Esophagus muscularis mucosa (tissue), 4 donors: ENCODE measurements at places on chromosomes 6 and 20. TPM values are rescaled to one million over a fixed set of nuclear protein-coding genes. Genes with fewer than 3 reads are reported as not detected.

The KCNS1 gene
- not detected for total RNA-seq

The CASS4 gene
- total RNA-seq, result 4.1 TPM

The SLC22A16 gene
- total RNA-seq, result not detected

DNA sequence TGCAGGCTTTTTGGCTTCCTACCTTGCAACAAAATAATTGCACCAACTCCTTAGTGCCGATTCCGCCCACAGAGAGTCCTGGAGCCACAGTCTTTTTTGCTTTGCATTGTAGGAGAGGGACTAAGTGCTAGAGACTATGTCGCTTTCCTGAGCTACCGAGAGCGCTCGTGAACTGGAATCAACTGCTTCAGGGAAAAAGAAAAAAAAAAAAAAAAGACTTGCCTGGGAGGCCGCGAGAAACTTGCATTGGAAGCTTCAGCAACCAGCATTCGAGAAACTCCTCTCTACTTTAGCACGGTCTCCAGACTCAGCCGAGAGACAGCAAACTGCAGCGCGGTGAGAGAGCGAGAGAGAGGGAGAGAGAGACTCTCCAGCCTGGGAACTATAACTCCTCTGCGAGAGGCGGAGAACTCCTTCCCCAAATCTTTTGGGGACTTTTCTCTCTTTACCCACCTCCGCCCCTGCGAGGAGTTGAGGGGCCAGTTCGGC is 420 bp downstream of the SOX4 start:
- H3K4me3 ChIP-seq, result peak overlapping the region; percentile 79
- no peak for DNase-seq
- peak overlapping the region; percentile 94 for H3K27ac ChIP-seq
- peaks cover 27% of the 10 kb centered on the region for H3K4me1 ChIP-seq

- no peaks in the 10 kb centered on the region for H3K4me1 ChIP-seq
- H3K36me3 ChIP-seq, result no peaks in the 10 kb centered on the region
- no peak for DNase-seq
- H3K27ac ChIP-seq, result no peak overlapping the region
- H3K4me3 ChIP-seq, result no peak overlapping the region
- no peaks in the 10 kb centered on the region for H3K27me3 ChIP-seq
Measured at GRCh38 chr6:2155206-2155605, 90.2 kb downstream of the GMDS start.

DNA sequence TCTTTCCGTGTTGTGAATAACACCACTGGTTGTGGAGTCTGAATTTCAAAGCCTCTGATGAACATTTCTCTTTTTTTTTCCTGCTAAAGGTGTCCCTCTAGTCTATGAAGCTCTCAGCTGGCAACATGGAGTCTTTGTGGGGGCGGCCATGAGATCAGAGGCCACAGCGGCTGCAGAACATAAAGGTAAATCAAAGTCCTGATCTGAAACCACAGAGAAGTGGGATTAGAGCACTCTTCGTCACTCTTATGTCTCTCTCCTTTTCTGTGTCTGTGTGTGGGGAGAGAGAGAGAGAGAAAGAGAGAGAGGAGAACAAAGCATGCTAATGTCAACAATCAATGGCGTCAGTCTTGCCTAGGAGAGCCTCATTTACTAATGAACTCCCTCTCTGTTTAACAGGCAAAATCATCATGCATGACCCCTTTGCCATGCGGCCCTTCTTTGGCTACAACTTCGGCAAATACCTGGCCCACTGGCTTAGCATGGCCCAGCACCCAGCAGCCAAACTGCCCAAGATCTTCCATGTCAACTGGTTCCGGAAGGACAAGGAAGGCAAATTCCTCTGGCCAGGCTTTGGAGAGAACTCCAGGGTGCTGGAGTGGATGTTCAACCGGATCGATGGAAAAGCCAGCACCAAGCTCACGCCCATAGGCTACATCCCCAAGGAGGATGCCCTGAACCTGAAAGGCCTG is 4.2 kb downstream of the PCK1 start:
- no peak for DNase-seq
- H3K4me3 ChIP-seq, result no peak overlapping the region
- H3K36me3 ChIP-seq, result no peaks in the 10 kb centered on the region
- no peaks in the 10 kb centered on the region for H3K4me1 ChIP-seq
- H3K27ac ChIP-seq, result no peak overlapping the region
- no peaks in the 10 kb centered on the region for H3K27me3 ChIP-seq

DNA sequence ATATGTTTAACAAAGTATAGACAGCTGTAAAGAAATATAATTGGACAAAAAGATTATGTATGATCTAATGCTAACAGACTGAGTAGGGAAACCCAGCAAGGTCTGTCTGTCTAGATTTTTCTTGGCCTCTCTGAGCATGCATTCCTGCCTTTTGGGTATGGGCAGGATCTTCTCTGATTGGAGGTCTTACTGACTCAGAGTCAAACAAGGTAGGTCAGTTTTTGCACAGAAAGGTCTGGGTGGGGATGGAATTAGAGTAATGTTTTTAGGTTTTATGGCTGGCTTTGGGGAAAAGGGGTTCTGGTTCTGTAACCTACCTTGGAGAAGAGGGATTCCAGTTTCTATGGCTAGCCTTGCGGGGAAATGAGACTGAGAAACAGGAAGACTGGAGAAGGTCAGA is 65.5 kb downstream of the LIN28B start:
- H3K27me3 ChIP-seq, result no peaks in the 10 kb centered on the region
- no peak for DNase-seq
- H3K36me3 ChIP-seq, result no peaks in the 10 kb centered on the region
- H3K27ac ChIP-seq, result no peak overlapping the region
- no peak overlapping the region for H3K4me3 ChIP-seq

GRCh38 chr6:15580326-15580725 is 82.5 kb downstream of the DTNBP1 start:
- no peak for DNase-seq
- H3K27me3 ChIP-seq, result no peaks in the 10 kb centered on the region
- no peak overlapping the region for H3K4me3 ChIP-seq
- no peaks in the 10 kb centered on the region for H3K36me3 ChIP-seq
- H3K4me1 ChIP-seq, result no peaks in the 10 kb centered on the region

DNA sequence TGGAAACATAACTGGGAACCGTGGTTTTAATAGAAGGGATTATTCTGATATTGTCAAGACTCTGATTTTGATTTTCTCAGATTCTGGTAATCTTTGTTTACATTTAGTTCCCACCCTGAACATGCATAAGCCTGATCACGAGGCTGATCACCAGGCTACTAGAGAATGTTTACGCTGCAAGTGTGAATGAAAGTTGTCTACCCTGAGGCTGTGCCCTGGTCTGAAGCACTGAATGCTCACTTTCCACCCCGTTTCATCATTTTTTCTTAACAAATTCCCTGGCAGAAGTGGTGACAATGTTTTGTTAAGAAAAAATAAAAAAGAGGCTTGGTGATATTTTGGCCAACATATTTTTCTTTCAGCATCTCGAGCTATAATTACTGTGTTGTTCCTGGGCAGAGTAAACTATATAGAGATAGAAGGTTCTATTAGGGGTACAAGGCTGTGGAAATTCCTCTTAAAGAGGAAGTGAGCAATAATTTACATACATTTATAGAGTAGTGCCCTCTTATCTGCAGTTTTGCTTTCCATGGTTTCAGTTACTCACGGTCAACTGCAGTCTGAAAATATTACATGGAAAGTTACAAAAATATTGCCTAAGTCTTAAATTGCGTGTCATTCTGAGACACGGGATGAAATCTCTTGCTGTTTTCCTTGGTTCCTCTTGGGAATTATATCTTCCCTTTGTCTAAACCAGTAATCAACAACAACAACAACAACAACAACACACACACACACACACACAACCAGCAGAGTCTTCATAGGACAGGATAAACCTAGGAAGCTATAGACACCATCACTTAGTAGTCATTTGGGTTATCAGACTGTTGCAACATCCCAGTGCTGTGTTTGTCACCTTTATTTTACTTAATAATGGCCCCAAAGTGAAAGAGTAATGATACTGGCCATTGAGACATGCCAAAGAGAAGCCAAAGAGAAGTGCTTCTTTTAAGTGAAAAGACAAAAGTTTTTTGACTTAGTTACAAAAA is 566.6 kb upstream of the CITED2 start:
- H3K27me3 ChIP-seq, result no peaks in the 10 kb centered on the region
- DNase-seq, result no peak
- H3K4me1 ChIP-seq, result peaks cover 10% of the 10 kb centered on the region
- H3K27ac ChIP-seq, result no peak overlapping the region

DNA sequence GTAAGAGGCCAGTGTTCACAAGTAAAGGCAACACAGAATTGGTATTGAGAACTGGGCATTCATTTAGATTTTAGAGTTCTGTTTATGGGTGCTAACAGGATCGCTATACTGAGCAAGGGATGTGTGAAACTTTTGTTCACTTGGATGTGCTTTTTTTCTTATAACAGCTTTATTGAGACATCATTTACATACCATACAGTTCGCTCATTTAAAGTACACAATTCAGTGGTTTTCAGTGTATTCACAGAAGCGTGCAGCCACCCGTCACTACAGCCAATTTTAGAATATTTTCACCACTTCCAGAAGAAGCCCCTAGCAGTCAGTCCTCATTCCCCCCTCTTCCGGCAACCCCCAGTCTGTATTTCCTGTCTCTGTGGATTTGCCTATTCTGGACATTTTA is 48.7 kb downstream of the GFRA4 start:
- H3K27ac ChIP-seq, result no peak overlapping the region
- no peaks in the 10 kb centered on the region for H3K4me1 ChIP-seq
- no peaks in the 10 kb centered on the region for H3K36me3 ChIP-seq
- no peak overlapping the region for H3K4me3 ChIP-seq
- no peaks in the 10 kb centered on the region for H3K27me3 ChIP-seq
- DNase-seq, result peak; percentile 17

GRCh38 chr20:35674921-35675320 is 10.2 kb upstream of the CPNE1 start:
- peaks cover 74% of the 10 kb centered on the region for H3K36me3 ChIP-seq
- H3K4me1 ChIP-seq, result no peaks in the 10 kb centered on the region
- H3K27me3 ChIP-seq, result no peaks in the 10 kb centered on the region
- no peak overlapping the region for H3K4me3 ChIP-seq

DNA sequence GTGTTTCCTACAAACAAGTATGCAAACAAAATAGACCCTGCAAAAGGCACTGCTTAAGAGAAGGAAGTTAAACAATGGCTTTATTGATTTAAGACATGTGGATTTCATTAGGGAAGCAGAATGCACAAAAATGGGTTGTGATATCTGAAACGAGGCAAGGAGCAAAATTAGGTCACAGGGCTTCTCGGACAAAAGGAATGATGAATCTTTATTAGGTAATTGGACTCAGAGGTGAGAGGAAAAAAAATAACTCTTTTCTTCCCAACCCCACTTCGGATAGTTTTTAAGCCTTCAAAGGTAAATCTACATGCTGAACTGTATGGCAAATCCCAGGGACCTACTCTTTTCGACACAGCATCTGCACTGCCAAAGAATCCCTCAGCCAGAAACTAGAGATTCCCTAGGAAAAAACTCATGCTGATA is 183.0 kb upstream of the TAB2 start:
- H3K4me3 ChIP-seq, result no peak overlapping the region
- no peaks in the 10 kb centered on the region for H3K4me1 ChIP-seq
- H3K36me3 ChIP-seq, result no peaks in the 10 kb centered on the region

GRCh38 chr6:39731565-39731964 is 6.4 kb upstream of the KIF6 start:
- H3K27ac ChIP-seq, result no peak overlapping the region
- no peaks in the 10 kb centered on the region for H3K4me1 ChIP-seq
- no peak overlapping the region for H3K4me3 ChIP-seq

DNA sequence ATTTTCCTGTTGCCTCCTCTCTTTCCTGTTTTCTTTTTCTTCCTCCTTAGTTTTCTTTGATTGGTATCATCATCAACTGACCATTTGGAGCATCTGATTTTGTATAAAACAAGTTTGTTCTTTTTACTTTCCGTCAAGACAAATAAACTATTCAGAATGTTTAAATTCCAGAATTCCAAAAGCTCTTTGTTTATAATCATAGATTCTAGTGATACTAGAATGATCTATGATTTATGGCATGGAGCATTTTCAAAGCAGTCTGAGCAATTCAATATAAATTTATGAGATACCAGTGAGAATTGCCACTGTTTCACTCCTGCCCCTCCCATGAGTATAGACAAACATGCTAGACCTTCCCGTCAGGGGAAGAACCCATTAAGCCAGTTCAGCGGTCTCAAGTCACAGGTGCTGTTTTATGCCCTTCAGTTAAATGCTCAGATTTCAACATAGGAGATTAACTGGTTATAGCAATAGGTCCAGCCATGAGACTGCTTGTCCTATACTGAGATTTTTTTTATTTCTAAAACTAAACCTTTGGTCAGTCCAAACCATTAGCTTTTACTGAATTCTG is 60.7 kb downstream of the GRIK2 start:
- no peaks in the 10 kb centered on the region for H3K27me3 ChIP-seq
- no peaks in the 10 kb centered on the region for H3K4me1 ChIP-seq
- no peak overlapping the region for H3K4me3 ChIP-seq

DNA sequence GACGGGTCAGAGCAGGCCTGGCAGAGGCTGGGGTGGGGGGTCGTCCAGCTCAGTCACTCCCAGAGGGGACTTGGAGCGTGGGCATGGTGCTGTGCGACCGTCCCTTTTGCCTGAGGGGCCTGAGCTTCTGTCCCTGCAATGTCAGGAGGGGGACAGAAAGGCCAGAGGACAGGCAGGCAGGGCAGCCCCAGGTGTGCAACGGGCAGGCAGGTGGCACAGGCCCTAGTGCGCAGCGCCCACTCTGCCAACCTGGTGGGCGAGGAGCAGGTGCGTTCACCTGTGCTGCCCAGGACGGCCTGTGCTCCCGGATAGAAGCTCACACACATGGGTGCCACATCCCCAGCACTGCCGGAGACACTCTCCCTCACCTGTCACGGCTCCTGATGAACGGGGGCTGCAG is 78.7 kb upstream of the SLCO4A1 start:
- no peak overlapping the region for H3K4me3 ChIP-seq
- peaks cover 29% of the 10 kb centered on the region for H3K4me1 ChIP-seq
- no peak overlapping the region for H3K27ac ChIP-seq
